ENCODE measurements at places on chromosomes 5 and 9.

DNA sequence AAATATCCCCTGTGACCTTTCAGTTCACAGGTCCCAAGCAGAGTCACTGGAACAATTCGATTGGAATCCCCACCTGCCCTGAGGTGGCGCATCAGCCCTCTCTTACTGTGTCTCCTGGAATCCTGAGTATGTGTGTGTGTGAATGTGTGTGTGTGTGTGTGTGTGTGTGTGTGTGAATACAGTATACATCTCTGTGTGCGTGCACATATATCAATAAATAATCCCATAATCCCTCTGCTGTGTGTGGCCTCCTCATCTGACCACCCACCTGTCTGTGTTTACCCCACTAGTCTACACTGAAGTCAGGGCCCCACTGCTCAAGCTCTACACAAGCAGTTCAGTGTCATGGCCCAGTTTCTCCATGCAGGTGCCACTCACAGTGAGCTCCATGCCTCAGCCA lies 187.4 kb downstream of the ERCC6L2 start:
- DNase-seq, result no peak

GRCh38 chr5:162558120-162558519 lies 490.5 kb downstream of the GABRG2 start:
- no peak for DNase-seq

DNA sequence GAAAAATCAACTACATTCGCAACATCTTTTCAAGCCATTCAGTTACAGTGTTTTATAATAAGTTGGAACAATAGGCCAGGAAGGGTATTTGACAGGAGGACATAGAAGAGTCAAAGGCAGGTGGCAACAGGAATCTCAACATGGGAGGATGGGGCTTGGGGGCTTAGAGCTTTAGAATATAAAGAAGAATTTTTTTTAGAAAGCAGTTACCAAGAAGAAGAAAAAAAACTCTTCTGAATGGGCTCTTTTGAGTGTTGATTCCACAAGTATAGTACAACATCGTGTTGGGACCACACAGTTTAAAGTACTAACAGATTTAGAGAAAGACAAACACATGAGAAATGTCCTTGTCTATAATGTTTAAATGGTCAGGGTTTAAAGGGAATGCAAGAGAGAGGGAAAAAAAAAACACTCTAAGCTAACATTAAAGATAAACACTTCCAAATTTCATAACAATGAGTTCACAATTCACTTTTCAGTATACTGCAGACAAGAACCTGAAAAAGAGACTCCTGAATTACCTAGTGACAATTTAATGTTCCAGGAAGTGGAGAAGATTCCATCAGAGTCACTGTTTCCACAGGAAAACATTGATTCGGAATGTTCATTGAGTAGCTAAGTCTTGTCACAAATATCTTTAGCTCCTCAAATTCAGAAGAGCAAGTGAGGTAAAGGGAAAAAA lies 282.3 kb downstream of the DEPDC1B start:
- DNase-seq, result no peak

- no peak for DNase-seq
Measured at GRCh38 chr9:99986642-99987041, 80.2 kb downstream of the STX17 start.

DNA sequence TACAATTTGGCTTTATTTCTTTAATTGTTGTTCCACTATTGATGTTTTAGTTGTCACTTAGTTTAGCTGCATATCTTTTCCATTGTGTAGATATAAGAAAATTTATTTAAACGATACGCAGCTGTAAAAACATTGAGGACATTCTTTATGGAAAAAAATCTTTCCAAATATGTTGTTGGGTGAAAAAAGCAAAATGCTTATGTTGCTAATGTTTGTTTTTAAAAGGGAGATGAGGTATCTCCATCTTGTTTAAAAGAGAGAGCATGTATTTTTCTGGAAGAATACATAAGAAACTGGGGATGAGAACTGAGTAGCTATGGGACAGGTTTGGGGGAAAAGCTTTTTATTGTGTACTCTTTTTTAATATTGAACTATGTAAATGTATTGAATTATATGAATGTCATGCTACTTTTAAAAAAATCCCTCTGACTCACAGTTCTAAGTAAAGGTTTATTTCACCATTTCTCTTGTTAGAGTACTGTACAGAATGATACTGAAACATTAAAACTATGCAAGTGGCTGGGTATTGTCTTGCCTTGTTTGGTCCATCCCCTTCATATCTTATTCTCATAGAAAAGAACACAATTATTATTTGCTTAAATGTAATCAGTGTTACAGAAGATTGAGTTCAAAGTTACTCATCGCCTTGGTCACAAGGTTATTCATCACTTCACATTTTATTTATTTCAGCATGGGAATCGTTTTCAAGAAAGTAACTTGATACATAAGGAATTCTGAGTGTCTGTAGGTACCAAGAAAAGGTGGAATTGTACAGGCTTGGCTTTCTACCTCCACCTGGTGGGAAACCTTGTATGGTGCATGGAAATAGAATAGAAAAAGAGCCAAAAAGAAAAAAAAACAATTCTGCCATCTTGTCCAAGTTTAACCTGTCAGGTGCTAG lies 85.8 kb downstream of the RIC1 start:
- DNase-seq, result no peak

GRCh38 chr5:95591490-95591901 lies 28.4 kb upstream of the GPR150 start:
- no peak for DNase-seq

Measured in NCI-H82 (cell line).